Activated T-helper 1 cell treated with anti-CD3 and anti-CD28 coated beads, Interleukin-12 subunit alpha, Interleukin-12 subunit beta, Interleukin-2, Interleukin-4 antibody, amounts not matched to agents 30 ng/mL and 10 ng/mL and 1 ng/mL, durations not matched to agents 14 hours and 24 hours and 36 hours (primary cell): ENCODE measurements at places on chromosomes 11 and 22.

DNA sequence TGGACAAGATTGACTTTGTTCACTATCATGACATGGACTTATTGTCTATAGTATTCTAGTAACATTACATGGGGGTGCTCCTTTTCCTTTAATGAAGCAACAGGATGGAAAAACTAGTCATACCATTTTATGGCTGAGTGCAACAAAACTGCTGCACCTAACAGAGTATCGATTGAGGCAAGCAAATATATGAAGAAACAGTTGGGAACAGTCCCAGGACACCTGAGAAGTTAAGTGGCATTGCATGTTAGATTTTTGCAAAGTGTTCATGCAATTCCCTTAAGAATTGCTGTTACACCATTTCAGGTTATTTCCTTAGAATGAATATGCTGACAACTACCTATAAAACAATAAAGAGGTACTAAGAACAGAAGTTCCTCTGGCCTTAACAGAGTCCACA, 541.5 kb upstream of the ANO3 start:
- no peak overlapping the region for H3K27ac ChIP-seq
- no peak for DNase-seq

DNA sequence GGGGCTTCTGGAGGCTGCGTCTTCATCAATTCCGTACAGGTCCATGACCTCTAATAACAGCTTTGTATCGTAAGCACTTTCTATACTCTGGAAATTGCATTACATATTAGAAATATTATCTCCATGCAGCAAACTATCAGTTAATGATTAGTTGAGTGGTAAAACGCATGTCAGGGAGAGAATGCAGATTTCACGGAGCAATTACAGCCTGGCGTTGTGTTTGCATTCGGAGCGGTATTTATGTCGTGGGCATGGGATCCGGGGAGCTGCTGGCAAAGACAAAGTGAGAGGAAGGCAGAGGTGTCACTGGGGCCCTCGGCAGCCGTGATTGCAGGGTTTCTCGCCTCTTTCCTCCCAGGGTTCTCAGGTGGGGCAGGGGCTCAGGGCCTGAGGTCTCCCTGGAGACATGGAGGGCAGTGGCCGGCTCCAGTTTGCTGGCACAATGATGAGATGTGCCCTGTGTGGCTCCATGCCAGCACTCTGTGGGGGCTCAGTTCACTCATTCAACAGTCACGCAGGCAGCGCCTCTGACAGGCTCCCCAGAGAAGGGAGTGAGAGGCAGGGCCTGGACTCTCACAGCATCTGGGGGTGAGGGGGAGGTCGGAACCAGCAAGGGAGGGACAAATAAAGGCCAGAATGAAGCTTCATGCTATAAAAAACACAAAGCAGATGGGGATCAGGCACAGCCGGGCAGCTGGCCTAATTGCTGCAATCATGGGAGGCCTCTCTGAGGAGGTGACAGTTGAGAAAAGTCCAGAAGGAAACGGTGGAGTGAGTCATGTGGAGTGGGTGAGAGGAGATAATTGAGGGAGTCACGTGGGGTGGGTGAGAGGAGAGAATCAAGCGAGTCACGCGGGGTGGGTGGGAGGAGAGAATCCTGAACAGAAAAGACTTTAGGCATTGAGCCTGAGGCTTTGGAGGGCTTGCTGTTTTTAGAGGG, 1002.7 kb downstream of the BRD1 start:
- no peaks in the 10 kb centered on the region for H3K36me3 ChIP-seq
- DNase-seq: no peak
- H3K27ac ChIP-seq: no peak overlapping the region
- H3K27me3 ChIP-seq: no peaks in the 10 kb centered on the region
- H3K4me1 ChIP-seq: no peaks in the 10 kb centered on the region
- H3K4me3 ChIP-seq: no peak overlapping the region

DNA sequence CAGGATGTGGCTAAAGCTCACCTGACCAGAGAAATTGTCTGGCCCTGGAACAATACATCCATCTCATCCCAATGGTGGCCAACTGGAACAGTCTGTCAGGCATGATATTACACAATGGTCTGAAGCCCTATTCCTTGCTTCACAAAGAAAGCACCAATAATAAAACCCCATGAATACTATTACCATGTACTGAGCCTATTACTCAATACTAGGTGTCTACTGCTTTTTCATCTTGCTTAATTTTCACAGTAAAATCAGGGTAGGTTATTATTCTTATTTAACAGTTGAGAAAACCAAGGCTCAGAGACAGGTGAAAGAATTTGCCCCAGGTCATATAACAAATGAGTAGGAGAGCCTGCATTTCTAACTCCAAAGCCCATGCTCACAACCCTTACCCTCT, 68.9 kb upstream of the CAPRIN1 start:
- DNase-seq: no peak
- no peaks in the 10 kb centered on the region for H3K4me1 ChIP-seq
- no peak overlapping the region for H3K4me3 ChIP-seq
- no peak overlapping the region for H3K27ac ChIP-seq
- no peaks in the 10 kb centered on the region for H3K36me3 ChIP-seq
- H3K27me3 ChIP-seq: peaks cover 13% of the 10 kb centered on the region

DNA sequence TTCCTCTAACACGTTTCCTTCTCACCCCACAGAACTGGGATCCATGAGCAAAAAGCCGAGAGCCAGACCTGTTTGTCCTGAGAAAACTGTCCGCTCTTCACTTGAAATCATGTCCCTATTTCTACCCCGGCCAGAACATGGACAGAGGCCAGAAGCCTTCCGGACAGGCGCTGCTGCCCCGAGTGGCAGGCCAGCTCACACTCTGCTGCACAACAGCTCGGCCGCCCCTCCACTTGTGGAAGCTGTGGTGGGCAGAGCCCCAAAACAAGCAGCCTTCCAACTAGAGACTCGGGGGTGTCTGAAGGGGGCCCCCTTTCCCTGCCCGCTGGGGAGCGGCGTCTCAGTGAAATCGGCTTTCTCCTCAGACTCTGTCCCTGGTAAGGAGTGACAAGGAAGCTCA, 24.0 kb downstream of the CD5 start:
- H3K4me1 ChIP-seq: peaks cover 25% of the 10 kb centered on the region
- H3K36me3 ChIP-seq: peaks cover 57% of the 10 kb centered on the region
- no peaks in the 10 kb centered on the region for H3K27me3 ChIP-seq
- H3K27ac ChIP-seq: peak overlapping the region; percentile 45
- no peak overlapping the region for H3K4me3 ChIP-seq

DNA sequence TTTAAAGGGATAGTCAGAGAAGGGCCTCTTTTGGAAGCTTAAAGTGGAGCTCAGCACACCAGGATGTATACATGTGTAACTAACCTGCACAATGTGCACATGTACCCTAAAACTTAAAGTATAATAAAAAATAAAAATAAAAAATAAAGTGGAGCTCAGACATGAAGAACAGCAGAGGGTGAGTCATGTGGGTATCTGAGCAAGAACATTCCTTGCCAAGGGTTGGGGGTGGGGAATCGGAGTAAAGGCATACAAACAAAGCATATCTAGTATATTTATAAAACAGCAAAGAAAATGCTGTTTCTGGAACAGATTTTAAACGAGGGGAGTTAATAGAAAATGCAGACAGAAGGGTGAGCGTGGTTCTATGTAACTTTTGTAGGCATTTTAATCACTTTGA, 562.6 kb upstream of the ANO3 start:
- no peak overlapping the region for H3K4me3 ChIP-seq
- no peaks in the 10 kb centered on the region for H3K36me3 ChIP-seq
- DNase-seq: no peak
- no peaks in the 10 kb centered on the region for H3K4me1 ChIP-seq

DNA sequence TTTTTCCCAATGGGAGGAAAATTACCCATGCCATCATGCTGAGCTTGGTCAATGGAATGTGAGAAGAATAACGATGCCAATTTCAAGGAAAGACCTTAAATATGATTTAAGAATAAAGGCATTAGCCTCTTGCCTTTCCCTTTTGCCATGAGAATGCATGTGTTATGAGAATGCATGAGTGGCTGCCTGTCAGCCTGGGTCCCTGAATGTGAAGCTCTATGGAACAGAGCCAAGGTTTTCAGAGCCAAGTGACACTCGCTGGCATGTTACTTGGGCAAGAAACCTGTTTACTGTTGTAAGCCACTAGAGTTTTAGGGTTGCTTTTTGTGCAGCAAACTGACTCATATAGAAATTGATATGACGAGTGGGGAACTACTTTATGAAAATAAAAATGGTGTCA, 75.7 kb downstream of the JRKL start:
- DNase-seq: no peak
- no peak overlapping the region for H3K27ac ChIP-seq
- H3K4me3 ChIP-seq: no peak overlapping the region
- H3K27me3 ChIP-seq: peaks cover 4% of the 10 kb centered on the region
- no peaks in the 10 kb centered on the region for H3K4me1 ChIP-seq

DNA sequence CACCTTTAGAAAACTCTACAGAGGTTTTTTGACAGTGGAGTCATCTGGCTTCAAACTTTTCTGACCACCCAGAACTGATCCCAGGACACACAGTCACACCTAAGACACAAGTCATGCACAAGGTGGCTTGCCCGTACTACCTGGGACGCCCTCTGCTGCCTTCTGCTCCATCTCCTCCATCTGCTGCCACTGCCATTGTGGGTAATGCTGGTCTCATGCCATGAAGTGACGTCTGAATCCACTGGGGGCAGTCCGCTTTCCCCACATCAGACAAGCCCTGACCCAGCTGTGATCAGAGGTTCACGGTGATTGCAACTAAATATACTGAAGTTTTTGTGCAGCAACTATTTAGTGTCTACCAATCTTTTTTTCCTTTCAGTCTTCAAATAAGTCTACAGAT, 5.4 kb upstream of the NDUFS8 start:
- H3K4me3 ChIP-seq: no peak overlapping the region
- no peaks in the 10 kb centered on the region for H3K36me3 ChIP-seq
- DNase-seq: no peak
- H3K27ac ChIP-seq: no peak overlapping the region

DNA sequence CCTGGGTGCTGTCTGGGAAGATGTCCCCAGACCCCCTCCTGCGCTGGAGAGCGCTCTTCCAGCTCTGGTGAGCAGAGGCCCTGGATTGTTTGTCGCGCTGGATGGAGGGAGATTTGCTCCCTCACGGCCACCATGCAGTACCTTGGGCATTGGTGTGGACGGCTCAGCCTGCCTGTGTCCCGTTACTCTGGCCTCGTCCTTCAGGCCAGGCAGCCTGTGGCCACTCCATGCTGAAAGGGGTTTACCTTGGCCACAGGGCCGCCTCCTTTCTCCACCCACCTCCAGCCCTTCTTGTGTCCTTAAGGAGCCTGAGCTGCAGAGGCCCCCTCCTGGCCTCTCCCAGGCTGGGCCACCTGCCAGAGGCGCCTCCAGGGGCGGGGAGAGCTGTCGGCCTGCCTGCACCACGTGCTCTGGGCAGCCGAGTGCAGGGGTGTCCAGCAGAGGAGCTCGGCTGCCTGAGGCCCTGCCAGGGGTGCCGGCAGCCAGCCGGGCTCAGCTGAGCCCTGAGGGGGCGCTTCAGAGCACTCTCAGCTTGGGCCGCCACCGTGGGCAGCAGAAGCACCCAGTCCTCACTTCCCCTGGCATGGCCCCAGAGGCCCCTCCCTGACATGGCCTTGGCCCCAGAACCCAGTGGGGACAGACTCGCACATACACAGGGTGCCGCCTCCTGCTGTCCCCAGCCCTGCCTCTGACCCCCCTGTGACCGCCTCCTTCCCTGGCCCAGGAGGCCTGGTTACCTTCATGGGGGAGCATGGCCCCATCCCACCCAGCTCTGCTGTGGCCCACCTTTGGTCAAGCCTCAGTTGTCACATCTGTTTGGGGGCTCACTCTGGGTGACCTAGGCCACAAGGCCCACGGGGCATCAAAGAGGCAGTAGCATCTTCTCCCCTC, 3.4 kb downstream of the CCND1 start:
- H3K36me3 ChIP-seq: no peaks in the 10 kb centered on the region
- H3K27me3 ChIP-seq: peaks cover 17% of the 10 kb centered on the region
- no peak for DNase-seq
- no peaks in the 10 kb centered on the region for H3K4me1 ChIP-seq
- H3K27ac ChIP-seq: peak overlapping the region; percentile 48

DNA sequence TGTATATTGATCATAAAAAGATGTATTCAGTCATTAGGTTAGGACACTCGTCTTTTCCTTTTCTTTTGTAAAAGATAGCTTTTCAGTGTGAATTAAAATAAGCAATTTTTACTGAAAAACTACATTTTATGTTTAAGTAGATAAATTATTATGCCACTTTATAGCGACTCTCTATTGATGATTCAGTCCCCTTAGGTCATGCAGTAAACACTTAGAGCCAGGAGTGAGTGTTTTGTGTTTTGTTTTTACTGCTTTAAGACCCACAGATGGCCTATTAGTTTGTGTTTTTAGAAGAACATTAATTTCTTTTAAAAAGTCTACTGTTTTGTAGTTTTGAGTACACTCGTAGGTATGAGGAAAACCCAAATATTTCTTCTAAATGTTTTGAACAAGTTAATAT, 86.6 kb downstream of the YAP1 start:
- H3K36me3 ChIP-seq: no peaks in the 10 kb centered on the region
- H3K27me3 ChIP-seq: peaks cover 16% of the 10 kb centered on the region
- DNase-seq: no peak
- no peak overlapping the region for H3K27ac ChIP-seq
- no peak overlapping the region for H3K4me3 ChIP-seq

DNA sequence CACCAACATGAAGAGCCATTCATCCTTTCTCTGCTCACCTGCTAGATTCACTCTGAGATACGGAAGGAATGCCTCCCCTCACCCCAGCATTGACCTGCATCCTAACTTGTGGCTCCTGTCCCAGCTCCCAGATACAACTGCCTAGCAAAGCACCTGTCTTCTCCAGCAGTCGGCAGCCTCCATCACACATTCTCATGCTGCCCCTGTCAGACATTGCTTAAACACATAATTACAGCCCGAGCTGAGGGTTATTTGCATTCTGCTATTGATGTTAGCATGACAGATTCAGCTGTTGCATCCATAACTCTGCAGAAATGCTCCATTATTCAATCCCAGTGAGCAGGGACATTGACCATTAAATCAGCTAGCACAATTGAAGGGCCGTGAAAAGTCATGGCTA, 184.4 kb upstream of the NARS2 start:
- H3K27ac ChIP-seq: no peak overlapping the region
- H3K4me1 ChIP-seq: no peaks in the 10 kb centered on the region
- H3K36me3 ChIP-seq: no peaks in the 10 kb centered on the region
- DNase-seq: no peak
- peaks cover 5% of the 10 kb centered on the region for H3K27me3 ChIP-seq

DNA sequence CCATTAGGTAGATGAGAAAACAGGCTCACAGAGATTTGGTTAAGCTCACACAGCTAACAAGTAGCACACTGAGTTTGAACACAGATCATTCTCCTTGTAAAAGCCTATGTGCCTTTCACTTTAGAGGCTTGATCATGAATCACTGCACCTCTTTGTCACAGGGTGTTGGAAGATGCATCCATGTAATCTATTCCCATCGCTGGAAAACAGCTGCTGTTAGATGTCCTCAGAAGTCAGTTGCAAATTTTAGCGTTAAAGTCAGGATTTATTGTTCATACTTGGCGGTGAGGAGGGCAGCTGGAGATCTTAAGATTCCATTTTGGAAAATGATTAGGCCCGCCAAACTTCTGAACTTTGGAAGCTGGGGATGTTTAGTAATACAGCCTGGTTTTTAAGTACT, 2.6 kb downstream of the CNTF start:
- no peak for DNase-seq
- H3K4me3 ChIP-seq: no peak overlapping the region
- H3K4me1 ChIP-seq: peaks cover 30% of the 10 kb centered on the region
- H3K36me3 ChIP-seq: peaks cover 48% of the 10 kb centered on the region

GRCh38 chr11:122105044-122105758, 10.8 kb downstream of the BLID start:
- H3K4me3 ChIP-seq: no peak overlapping the region
- no peak for DNase-seq
- H3K27me3 ChIP-seq: peaks cover 4% of the 10 kb centered on the region
- H3K27ac ChIP-seq: no peak overlapping the region
- no peaks in the 10 kb centered on the region for H3K36me3 ChIP-seq
